Stimulated activated CD4-positive, alpha-beta T cell treated with anti-CD3 and anti-CD28 coated beads, Interleukin-1b, Interleukin-23, amount 100 ng/mL, for 1 hour (primary cell): ENCODE measurements at places on chromosomes 7 and 10.

DNA sequence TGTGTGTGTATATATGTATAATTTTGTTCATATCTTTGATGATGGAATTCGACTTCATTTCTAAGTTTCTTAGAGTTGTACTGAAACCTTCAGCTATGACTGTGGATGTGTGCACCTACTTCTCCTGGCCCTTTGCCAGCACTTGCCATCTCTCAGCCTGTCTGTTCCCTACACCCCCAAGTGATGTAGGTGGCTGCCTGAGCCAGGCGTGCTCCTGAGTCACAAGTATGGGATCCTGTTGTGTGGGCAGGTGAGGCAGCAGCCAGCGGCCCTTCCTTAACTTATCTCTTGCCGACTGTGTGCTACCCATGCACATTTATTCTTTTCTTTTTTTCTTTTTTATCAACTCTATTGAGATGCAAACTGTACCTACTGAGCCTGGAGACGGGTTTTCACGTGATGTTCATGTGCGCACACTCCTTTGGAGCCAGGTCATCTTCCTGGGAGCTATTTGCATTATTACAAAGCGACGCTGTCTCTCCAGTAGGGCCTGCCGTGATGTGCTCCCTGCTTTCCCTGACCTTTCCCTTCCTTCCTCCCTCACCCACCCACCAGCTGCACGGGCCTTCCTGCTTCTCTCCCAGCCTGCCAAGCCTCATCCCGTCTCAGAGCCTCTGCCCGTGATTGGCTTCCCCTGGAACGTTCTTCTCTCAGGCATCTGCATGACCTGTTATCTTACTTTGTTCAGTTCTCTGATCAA is 31.3 kb upstream of the GALNT11 start:
- DNase-seq: no peak

- no peak for DNase-seq
Measured at GRCh38 chr7:81584667-81585066, 185.2 kb downstream of the HGF start.

GRCh38 chr10:131975003-131975402 is 6.7 kb downstream of the BNIP3 start:
- no peak for DNase-seq

DNA sequence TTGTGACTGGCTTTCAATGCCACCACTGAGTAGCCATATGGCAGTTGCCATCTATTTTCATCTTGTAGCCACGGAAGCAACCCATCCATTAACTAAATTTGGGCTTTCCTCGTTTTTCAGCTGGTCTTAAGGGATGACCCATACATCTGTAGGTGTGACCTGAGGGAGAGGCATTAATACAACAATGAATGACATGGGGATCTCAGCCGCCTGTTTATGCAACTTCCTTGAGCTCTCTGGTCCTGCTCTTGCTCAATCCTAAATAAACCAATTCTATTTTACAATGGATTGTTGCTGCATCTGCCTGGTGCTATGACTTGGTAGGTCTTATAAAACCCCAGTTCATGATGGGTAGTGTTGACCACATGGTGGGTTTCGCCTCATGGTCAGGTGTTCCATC is 21.9 kb upstream of the ADAM22 start:
- DNase-seq: no peak

- DNase-seq: no peak
Measured at GRCh38 chr10:15585303-15585715, 134.4 kb downstream of the ITGA8 start.

DNA sequence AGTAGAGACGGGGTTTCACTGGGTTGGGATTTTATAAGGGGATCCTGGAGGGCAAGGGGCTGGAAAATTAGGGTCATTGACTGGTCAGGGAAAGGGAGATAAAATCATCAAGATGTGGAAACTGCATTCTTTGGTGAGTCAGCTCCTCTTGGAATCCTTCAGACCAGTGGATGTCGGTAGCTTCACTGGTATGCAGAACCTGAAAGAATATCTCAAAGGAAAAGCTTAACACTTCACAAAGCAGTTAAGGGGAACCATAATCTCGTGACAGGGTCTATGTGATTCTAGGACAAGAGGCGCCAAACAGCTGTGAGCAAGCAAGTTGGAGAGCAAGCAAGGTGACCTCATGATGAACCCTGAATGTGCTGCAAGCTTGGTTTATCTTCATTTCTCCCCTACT is 634.7 kb upstream of the AUTS2 start:
- DNase-seq: no peak
